ENCODE measurements at places on chromosomes 7 and 10. TPM values are rescaled to one million over a fixed set of nuclear protein-coding genes. Genes with fewer than 3 reads are reported as not detected.

Gene METTL27
- polyA plus RNA-seq = 12.2 TPM

Gene OGDHL
- 43.2 TPM for polyA plus RNA-seq

Gene NOS3
- polyA plus RNA-seq = 13.0 TPM

Gene ELN
- 130 TPM for polyA plus RNA-seq

Gene SFTPA1
- not detected for polyA plus RNA-seq

Gene A1CF
- polyA plus RNA-seq = 8.9 TPM

Gene ARHGAP22
- 1.4 TPM for polyA plus RNA-seq

Gene GRM8
- polyA plus RNA-seq = 7.9 TPM

Gene HMX3
- polyA plus RNA-seq = not detected

Gene PLXNA4
- polyA plus RNA-seq = 12.2 TPM

- no peak for DNase-seq
Measured at GRCh38 chr7:25482631-25483030, 254.3 kb upstream of the NPVF start.

DNA sequence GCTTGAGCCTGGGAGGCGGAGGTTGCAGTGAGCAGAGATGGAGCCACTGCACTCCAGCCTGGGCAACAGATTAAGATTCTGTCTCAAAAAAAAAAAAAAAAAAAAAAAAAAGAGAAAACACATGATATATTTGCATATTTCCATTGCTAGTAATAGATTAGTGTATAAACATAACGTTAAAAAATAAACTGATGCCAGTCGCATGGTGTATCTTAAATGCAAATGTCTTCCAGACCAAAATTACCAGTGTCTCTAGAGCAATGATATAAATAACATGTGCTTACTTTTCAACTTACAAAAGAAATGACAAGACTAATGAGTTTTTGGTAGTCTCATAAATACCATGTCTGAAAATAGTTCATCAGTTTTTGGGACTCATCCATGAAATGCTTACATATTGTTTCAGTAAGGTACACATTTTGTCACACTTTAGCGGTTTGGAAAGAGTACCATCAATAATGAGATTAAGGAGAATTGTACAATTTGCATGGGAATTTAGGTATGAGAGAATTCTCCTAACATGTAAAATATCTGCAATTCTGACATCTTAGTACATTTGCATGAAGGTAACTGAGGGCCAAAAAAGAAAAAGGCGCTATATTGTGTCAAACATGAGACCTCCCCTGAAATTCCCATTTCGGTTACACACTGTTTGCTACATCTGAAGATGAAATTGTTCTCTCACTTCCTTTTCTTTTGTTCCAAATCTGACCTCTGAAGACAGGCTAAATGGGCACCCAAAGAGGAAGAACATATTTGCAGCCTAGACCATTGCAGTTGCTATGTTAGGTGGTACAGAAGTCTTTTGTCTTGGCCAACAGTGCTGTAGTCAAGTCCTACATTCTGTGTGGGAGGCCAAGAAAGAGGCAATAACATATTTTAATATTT, 51.5 kb upstream of the PIP4K2A start:
- no peak for DNase-seq

GRCh38 chr10:7792541-7792940, 4.6 kb downstream of the ATP5F1C start:
- no peak for DNase-seq

DNA sequence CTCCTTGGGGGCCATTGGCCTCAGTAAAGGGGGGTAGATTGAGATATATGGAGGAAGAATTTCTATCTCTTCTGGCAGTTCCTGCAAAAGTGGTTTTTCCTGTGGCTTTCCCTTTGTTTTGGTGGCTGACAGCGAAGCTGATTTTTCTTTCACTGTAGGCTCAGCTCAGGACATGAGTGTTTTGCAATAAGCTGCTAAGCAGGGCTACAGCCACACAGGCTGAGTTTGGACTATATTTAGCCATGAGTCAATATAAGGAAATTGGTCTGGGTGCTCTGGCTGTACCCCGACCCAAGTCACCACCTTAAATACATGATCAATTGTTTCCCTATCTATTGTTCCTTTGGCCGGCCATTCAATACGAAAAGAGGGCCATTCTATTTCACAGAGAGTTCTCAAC, 212.7 kb upstream of the KCND2 start:
- no peak for DNase-seq

DNA sequence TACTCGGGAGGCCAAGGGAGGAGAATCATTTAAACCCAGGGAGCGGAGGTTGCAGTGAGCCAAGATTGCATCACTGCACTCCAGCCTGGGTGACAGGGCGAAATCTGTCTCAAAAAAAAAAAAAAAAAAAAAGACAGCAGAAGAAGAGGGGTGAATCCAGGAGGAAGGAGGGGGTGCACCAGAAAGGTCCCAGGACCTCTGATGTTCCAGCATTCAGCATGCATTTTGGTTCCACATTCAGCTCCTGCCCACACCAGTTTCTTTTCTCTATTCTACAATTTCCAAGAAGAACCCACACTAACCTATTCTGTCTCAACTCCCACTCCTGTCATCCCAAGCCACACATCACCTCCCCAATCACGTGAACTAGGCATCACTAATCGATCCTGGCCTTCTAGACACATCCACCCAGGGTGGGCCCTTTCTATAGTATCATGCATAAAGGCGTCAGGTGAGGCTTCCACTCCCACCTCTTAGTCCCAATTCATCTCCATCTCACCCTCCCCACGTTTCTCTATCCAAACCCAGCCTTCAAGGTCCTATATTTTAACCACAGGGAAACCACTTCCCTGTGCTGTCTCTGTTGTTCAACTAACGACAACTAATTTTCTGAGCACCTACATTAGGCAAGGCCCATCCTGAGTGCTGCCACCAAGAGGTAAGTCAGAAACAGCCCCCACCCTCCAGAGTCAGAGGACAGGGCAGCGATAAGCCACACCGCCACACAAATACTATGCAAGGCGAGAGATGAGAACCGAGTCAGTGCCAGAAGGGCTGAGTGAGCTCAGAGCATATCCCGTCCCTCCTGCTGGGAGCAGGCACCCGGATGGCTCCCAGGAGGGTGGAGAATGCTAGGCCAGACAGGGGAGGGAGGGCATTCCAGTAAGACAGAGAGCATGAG, 2.2 kb downstream of the ANXA11 start:
- no peak for DNase-seq

DNA sequence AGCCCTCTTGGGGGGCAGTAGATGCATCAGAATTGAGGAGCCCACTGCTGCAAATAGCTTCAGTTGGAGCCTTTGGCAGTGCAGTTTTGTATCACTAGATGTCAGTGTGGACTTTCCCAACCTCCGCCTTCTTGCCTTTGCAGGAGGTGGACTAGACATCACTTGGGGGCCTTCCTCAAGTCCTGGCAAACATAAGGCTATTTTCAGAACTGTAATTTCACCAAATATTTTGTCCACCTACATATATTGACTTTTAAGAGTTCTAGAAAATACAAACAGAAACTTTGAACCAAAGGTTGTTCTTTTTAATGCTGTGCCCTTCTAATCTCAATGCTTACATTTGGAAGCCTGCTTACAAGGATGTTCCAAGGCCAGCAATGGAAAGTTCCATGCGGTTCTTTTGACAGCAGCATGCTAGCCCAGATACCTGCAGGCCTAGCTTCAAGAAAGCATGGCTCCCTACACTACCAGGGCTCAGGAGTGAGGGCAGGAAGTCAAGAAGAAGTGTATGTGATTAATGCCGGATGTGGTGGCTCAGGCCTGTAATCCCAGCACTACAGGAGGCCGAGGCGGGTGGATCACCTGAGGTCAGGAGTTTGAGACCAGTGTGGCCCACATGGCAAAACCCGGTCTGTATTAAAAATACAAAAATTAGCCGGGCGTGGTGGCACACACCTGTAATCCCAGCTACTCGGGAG, 8.0 kb upstream of the ZNRF2 start:
- no peak for DNase-seq

GRCh38 chr7:44259547-44260457, 59.0 kb downstream of the YKT6 start:
- no peak for DNase-seq

DNA sequence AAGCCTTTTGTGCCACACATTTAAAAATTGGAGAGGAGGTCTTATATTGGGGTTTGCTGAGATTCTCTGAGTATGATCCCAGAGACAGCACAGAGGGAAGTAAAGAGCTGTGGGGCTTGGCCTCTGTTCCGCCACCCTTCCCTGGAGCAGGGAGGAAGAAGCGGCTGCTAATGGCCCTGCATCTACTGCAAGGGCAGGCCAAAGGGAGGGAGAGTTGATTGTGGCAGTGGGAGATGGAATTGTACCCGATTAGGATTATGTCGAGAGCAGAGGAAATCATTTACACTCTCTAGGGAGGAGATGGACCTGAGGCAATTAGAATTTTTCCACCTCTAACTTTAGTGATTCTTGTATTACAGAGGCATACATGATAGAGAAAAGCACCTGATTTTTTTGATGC, 28.8 kb downstream of the CYP17A1 start:
- no peak for DNase-seq

GRCh38 chr7:151225948-151226510, 976 bp downstream of the ABCF2 start:
- no peak for DNase-seq

- no peak for DNase-seq
Measured at GRCh38 chr10:118305730-118306129, 36.4 kb downstream of the FAM204A start.

- DNase-seq = no peak
Measured at GRCh38 chr7:92904244-92905131, 68.1 kb upstream of the CDK6 start.

- DNase-seq = no peak
Measured at GRCh38 chr10:44011603-44011981, 362.9 kb upstream of the ZNF32 start.

GRCh38 chr7:29940199-29940598, 49.4 kb downstream of the SCRN1 start:
- DNase-seq = no peak

GRCh38 chr10:122248356-122249302, 22.5 kb upstream of the BTBD16 start:
- DNase-seq = no peak

GRCh38 chr7:150736864-150737263, 354 bp upstream of the GIMAP5 start:
- no peak for DNase-seq

DNA sequence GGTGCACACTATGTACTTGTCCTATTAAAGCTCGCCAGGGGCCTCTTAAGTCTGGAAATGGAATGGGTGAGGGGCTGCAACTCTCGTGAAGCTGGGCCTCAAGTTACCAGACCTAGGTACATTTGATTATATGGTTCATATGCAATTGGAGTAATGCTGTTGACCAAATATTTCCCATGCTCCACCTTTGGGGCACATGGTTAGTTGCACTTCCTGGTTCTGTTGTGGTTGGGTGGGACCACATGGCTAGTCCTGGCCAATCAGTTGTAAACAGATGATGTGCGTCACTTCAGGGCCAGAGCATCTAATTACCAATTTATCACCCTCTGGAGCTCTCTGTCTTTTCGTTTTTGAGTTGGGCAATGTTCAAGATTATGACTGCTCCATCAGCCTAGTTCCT, 39.5 kb upstream of the OPN4 start:
- DNase-seq = no peak

GRCh38 chr10:3570131-3570729, 214.8 kb downstream of the KLF6 start:
- no peak for DNase-seq

DNA sequence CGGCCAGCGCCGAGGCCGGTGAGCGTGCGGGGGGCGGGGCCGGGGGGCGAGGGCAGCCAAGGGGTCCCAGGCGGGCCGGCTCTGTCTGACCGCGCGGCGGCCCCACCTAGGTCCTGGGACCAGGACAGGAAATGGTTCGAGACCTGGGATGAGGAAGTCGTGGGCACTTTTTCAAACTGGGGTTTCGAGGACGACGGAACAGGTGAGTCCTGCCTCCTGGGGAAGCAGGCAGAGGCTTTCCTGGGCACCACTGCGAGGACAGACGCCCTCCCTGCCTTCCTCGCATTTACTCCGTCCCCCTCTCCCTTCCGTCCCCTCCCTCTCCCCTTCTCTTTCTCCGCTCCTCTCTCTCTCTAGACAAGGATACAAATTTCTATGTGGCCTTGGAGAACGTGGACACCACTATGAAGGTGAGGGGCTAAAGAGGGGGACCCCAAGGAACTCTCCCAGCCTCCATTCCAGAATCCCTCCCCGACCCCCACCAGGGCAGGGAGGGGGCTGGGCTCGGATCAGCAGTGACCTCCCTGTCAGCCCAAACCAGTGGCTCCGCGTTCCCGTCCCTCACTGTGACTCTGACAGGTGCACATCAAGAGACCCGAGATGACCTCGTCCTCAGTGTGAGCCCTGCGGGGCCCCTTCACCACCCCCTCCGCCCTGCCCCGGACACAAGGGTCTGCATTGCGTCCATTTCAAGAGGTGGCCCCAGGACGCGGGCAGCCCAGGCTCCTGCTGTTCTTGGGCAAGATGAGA, 2.6 kb upstream of the MUC12 start:
- no peak for DNase-seq

DNA sequence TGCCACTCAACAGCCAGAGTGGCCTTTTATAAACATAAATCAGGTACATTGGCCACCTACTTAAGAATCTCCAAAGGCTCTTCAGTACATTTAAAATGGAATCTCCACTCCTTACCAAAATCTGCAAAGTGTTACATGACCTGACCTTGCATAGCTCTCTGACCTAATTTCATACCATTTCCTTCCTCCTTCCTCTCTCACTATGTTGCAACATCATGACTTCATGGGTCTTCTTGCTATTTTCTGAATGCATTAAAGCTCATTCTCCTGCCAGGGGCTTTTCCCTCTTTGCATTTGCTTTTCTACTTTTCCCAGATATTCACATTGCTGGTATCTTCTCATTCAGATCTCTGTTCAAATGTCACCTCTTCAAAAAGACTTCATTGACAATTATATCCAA, 22.1 kb upstream of the PPP1R17 start:
- DNase-seq = no peak

DNA sequence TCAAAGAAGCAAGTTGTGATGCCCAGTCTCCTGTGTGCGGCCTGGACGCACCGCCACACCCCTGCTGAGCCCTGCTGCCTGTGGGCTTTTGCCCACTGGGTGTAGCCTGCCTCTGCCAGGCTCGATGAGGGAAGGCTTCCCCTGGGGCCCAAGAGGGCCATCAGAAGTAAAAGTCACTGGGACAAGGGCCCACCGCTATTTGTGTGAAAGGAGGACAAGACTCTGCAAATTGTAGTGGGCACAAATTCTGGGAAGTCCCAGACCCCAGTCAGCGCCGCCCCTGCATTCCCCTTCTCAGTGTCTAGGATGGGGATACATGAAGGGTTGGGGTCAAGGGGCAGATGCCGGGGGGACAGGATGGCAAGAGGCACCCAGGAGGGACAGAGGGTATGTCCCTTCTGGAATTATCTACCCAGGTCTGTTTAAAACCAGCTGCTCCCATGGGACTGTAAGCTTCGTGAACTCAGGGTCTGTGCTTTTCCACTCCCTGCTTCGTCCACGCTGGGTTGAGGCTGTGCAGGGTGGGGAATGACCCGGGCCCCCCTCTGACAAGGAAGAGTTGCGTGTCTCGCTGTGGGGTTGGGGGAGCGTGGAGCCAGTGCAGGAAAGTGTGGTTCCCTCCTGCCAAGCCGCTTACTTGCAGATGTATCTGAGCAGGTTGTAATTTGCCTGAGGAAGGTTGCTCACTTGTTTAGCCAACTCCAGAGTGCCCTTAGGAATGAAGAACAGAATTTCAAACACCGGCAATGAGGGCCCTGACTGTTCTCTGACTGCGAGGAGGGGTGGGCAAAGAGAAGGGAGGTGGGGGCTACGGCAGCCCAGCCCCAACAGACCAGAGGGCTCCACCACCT, 147.2 kb downstream of the MAPK8 start:
- no peak for DNase-seq

- no peak for DNase-seq
Measured at GRCh38 chr10:103021900-103022293, 103.8 kb downstream of the CNNM2 start.
